Stimulated activated CD4-positive, alpha-beta T cell treated with anti-CD3 and anti-CD28 coated beads, Interleukin-1b, Interleukin-23, amount 100 ng/mL, for 4 hours (primary cell): ENCODE measurements at places on chromosomes 6 and 20.

- DNase-seq, result no peak
Measured at GRCh38 chr6:13422681-13423221, 64.6 kb downstream of the GFOD1 start.

DNA sequence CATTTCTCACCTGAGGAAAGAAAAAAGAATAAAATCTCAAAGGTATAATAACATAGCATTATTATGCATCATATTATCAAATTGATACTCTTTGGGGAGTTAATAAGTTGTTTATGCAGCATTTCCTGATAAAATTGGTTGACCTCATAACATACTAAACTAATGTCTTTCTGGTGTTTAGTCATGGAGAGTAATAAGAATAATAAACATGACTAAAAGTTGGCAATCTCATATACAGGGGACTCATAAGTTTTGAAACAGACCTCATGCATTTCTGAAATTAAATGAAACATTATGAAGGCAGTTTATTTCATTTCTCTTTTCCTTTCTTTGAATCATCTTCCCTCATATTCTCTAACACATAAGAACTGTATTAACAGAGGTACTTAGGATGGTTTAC is 60.5 kb upstream of the PRDM1 start:
- DNase-seq, result no peak

GRCh38 chr6:32974016-32974333 is 5.6 kb downstream of the BRD2 start:
- DNase-seq, result no peak

DNA sequence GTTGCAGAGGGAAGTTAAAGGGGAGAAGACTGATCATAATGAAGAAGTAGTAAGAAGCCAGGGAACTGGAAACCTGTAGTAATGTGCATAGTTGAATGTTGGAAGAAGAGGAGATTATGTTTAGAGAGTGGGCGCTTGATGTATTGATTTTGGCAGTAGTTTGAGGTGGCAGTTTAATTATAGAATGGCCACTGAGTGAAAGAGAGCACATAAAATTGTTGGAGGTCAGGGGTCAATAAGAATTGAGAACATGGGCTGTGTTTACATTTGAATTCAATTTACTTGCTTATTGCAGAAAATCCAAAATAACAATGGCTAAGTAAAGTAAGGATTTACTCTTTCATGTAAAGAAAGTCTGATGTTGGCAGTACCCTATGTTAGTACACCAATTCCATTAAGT is 15.7 kb downstream of the VTA1 start:
- DNase-seq, result no peak

DNA sequence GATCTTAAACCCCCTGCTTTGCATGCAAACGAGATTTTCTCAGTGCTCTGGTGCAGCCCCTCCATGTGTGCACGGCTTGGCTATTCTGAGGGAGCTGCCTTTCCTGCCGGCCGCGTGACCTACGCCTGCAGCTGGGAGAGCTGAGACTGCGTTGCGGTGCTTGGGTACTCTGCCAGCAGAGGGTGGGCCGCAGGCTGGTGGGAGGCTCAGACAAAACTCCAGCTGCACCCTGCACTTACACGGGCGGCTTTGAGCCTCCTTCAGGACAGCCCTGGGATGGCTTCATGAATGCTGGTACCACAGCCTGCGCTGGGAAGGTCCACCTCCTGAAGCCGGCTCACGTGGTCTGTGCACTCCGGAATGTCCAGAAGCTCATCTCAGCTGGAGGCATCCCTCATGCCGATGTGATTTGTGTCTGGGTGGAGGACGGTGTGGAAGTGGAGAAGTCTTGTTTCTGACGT is 223.7 kb downstream of the DLL1 start:
- no peak for DNase-seq

DNA sequence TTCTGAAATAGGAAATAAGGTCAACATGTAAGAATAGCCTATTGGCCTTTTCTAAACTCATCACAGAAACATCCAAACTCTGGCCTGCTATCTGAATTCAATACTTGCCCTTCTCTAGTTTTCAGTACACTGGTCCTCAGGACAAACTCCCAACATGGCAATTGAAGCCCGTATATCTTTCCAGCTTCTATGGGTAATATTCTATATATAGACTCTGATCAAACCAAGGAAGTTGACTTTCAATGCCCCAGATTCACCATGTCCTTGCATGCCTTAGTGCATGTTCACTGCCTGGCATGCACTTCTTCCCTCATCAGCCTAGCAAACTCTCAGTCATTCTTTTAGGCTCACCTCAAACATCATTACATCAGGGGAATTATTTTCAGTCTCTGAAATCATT is 73.2 kb downstream of the RSPO3 start:
- no peak for DNase-seq

DNA sequence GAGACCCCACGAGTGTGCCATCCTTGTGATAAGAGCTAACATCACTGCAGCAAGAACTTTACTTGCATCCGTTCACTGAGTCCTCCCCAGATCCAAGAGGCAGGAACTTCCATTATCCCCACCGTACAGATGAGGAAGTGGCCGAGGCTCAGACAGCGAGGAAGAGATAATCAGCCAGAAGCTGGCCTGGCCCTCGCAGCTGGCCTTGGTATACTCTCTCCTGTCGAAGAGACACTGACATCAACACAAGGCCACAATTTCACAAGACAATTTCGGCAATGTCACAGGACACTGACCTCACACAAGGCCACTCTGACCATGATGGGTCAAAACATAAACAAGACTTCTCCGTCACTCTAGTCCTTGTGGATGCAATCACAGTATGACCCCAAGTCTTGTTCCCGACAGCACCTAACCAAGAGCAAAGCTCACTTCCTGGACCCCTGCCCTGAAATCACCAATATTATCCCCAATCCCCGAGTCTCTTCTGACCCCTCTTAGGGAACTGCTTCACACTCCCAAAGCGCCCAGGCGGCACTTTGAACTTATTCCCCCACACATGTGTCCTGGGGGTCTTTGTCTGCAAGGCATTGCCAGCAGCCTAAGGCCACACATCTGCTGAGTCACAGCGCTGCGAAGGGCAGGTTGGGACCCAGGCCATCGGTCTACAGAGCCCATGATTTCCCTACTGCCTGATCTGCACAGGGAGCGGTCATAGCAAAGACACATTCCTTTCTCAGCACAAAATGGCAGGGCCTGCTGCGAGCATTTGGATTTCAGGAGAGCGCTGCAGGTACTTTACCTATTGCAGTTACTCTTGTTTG is 14.8 kb upstream of the VAPB start:
- DNase-seq, result no peak

GRCh38 chr20:53524589-53525312 is 68.9 kb downstream of the ZNF217 start:
- DNase-seq, result no peak

- no peak for DNase-seq
Measured at GRCh38 chr6:96520171-96521115, 1.2 kb upstream of the UFL1 start.

DNA sequence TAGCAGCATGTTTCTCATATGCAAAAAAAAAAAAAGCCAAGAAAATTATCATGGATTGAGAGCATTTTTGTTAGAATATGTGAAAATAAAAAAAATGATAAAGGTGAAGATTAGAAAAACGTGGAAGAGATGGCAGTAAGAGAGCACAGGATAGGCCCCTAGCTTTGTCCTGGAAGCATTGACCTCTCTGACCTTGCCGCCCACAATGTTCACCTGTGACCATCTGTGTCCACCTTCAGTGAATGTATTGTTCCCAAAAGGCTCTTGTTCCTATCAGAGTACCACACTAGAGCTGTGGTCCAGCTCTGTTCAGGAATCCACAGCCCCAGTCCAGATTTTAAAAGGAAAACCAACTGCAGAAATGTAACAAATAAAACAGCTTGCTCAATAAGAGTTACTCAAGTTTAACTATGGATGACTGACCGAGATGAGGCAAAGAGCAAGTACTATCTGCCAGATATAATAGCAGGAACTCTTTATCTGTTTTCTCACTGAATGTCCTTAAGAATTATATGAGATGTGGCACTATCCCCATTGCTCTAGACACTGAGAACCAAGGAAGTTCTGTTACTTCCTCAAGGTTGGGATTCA is 287.7 kb upstream of the STXBP5 start:
- no peak for DNase-seq

DNA sequence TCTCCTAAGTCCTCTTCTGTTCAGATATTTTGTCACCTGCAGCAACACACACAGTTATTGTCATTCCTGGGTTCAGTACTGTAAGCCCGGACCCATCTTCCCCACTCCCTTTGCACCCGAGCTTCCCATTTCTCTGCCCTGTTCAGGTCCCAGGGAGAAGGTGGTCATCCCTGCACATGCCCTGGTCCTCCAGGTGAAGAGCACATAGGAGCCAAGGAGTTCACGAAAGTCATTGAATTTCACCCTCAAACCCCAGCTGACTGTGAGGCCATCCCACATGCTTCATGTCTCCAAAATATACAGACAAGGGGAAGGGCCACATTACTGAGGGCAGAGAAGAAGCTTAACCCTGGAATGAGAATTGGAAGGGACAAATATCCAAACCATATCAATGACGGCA is 8.1 kb downstream of the HLA-DPA1 start:
- DNase-seq, result no peak

GRCh38 chr6:121835662-121836061 is 400.2 kb downstream of the GJA1 start:
- no peak for DNase-seq

GRCh38 chr6:8268606-8269005 is 166.3 kb upstream of the EEF1E1 start:
- DNase-seq, result no peak

GRCh38 chr20:13355941-13356486 is 134.9 kb downstream of the ISM1 start:
- no peak for DNase-seq

- DNase-seq, result no peak
Measured at GRCh38 chr20:15310361-15310760, 972.9 kb upstream of the FLRT3 start.

- no peak for DNase-seq
Measured at GRCh38 chr20:16555754-16556153, 17.5 kb downstream of the KIF16B start.

- no peak for DNase-seq
Measured at GRCh38 chr6:38143191-38144150, 323.9 kb downstream of the ZFAND3 start.

- DNase-seq, result no peak
Measured at GRCh38 chr6:42012501-42013133, 37.7 kb upstream of the TAF8 start.

- DNase-seq, result peak; percentile 1
Measured at GRCh38 chr6:151647976-151648639, 154.3 kb downstream of the CCDC170 start.

DNA sequence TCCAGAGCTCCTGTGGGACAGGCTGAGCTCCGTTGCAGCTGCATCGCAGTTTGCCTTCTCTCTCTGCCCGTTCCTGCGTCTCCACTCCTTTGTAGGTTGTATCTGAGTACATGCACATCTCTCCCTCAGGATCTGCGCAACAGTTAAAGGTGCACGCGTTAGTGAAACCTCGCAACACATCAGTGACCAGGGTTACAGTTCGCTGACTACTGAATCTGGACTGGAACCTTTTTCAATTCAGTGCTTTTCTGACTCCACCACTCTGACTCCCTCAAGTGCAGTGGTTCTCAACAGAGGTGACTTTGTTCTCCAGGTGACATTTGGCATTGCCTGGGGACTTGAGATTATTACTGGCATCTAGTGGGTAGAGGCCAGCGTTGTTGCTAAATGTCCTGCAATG is 44.0 kb downstream of the UST start:
- DNase-seq, result no peak

- DNase-seq, result no peak
Measured at GRCh38 chr6:139475241-139475640, 100.8 kb upstream of the CITED2 start.

- DNase-seq, result no peak
Measured at GRCh38 chr6:133214267-133214666, 26.9 kb upstream of the EYA4 start.

GRCh38 chr20:3239867-3240775 is 1.1 kb upstream of the SLC4A11 start:
- no peak for DNase-seq

DNA sequence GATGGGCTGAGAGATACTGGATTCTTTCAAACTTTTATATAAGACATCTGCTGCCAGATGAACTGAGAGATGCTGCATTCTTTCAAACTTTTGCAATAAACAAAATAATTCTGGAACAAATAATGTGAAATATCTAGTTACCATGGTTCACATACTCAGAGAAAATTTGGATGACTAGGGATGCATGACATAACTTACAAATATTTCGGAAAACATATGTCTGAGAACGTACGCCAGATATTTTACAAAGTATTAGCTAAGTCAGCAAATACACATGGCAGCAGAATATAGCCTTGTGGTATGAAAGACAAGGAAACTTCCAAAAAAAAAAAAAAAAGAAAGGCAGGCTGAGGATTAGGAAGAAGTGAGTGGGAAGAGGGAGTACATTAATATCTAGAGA is 113.3 kb upstream of the TRAF3IP2 start:
- DNase-seq, result no peak

- DNase-seq, result no peak
Measured at GRCh38 chr20:1294497-1294896, 28.4 kb downstream of the SNPH start.

DNA sequence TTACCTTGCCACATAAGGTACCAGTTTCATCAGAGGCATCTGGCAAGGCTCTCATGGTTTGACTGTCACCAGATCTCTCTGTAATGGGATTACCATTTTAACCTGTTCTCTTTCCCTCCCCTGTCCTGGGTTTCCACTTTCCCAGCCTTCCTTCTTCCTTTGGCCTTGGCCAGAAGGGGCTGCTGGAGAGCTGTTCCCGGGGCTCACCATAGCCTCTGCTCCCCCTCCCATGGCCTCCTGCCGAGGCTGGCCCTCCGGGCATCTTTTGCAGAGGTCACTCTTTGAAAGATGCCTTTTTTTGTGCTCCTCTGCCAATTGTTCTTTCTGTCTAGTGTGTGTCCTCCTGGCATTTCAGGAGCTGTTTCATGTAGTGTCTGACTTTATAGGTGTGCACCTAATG is 100.7 kb upstream of the SCP2D1 start:
- DNase-seq, result no peak

DNA sequence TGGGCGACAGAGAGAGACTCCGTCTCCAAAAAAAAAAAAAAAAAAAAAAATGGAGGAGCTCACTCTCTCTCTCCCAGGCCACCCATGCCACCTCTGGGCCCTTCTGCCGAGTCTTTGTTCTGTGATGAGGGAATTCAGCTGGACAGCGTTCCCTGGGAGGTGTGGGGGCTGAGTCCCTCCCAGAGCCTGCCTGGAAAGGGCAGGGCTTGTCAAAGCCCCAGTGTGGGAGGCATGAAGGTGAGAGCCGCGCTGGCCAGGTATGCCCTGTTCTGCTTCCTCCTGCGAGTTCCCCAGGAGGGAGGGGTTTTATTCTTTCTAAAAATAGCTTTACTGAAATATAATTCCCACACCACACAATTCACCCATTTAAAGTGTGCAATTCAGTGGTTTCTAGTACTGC is 69.6 kb downstream of the TMEM242 start:
- DNase-seq, result no peak
